ENCODE measurements at places on chromosomes 6 and 20.

- no peak for DNase-seq
Observed at GRCh38 chr6:17714879-17715851, 8.4 kb upstream of the NUP153 start.

GRCh38 chr6:40338306-40338705 is 248.9 kb downstream of the LRFN2 start:
- no peak for DNase-seq

DNA sequence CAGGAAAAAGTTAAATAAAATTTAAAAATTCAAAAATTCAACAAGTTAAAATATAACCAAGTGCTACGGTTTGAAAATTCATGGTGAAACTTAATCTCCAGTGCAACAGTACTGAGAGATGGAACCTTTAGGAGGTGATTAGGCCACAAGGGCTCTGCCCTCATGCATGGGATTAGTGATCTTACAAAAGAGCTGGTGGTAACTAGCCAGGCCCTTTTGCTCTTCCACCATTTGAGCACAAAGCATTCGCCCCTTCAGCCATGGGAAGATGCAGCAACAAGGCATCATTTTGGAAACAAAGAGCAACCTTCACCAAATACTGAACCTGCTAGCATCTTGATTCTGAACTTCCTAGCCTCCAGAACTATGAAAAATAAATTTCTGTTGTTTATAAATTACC is 80.9 kb downstream of the RNGTT start:
- no peak for DNase-seq

DNA sequence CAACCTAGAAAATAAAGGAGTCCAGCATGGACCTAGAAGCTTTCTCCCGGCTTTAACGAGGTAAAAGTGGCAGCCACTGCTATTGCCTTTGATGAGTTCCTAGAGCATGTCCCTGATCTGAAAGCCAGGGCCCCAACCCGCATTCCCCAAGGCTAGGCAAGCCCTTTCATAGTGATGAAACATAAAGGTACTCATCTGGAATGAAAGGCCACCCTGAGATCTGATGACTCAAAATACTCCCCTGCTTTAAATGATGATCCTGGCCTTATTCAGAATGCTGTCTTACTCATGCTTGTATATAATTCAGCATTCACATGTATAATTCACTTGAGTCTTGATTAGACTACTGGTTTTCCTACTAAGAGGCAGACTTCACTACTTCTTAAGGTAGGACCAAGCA is 21.3 kb downstream of the TTPAL start:
- DNase-seq, result no peak

- no peak for DNase-seq
Observed at GRCh38 chr6:14142063-14142450, 24.5 kb downstream of the CD83 start.

DNA sequence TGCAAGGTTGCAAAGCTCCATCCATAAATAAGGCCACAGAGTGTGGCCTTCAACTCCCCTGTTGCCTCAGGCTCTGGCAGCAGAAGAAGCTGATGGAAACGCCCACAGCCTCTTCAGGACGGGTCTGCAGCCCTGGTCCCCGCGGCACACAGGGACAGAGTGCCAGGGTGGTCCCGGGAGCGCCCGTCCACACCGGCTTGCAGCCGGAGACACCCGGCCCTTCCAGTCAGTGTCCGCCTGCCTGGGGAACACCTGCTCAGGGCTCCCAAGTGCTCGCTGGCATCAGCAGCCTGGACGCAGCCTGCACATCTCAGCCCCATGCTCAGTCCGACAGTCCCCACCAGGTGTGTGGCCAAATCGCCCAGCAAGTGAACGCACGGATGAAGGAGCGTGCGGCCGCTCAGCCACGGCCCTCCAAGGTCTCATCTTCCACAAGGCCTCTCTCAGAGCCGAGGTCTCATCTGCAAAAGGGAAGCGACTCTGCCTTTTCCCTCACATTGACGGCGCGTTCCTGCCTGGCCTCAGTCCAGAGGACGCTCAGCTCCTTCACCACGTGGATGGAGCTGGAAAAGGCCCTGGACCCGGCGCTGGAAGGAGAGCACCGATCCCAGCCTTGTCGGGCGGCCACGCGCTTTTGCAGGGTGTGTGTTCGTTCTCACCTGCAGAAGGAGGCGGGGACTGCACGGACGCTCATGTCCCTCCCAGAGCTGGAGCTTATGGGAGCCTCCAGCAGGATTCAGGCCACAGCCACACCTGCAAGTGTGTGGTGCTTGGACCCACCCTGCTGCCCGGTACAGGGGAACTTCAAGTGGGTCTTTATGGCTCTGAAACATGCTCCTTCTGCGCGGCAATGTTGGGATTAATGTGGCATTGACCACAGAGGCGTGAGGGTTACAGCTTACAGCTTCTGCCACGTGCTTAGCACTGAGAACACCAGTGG is 180.4 kb downstream of the DLL1 start:
- no peak for DNase-seq

GRCh38 chr20:55741801-55742200 is 263.5 kb downstream of the CBLN4 start:
- DNase-seq, result no peak

GRCh38 chr6:158408013-158408412 is 95.7 kb downstream of the TULP4 start:
- DNase-seq, result no peak

DNA sequence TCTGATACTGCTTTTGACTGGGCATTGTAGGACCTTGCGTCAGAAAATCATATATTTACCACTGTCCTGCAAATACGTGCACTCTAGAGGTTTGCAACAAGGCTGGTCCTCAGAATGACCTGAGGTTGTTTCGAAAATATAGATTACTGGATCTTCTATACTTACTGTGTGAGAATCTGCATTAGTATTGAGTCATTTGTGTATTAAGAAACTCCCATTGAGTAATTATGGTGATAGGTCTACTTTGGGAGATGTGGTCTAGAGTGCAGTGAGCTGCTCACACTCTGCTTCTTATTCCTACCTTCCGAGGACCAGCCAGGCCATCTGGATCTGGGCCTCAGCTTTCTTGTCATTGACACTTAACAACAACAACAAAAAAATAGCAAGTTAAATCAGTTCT is 9.6 kb downstream of the KLHL32 start:
- no peak for DNase-seq

DNA sequence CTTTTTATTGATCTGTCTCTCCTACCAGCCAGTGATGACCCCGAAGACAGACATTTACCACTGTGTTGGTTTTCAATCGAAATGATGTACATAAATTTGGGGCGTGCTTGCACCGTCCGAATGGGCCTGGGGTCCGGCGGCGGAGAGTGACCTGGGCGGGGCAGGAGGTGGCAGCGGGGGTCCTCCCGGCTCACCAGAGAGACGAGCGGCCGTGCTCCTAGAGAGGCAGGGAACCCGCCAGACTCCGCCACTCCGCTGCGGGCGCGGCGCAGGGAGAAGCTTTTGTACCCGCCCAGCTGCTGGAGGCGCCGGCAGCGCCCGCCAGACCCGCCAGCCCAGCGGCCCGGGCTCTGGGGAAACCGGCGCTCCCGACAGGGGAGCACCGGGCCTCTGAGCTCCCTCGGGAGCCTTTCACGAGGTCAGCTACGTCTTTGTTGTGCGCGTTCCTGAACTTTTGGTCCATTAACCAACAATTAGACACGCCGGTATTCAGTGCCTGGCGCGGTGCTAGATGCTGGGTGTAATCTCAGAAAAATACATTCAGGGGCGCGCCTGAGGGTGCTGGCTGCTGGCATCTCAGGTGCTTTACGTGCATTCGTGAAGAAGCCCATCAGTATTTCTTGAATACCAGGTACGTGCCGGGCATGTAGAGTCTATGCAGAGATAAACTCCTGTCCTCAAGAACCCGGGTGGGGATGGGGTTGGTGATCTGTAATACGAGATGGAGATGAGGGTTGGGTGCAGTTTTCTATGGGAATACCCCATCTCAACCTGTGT is at the start of gene PGBD1:
Gene PGBD1 (plus strand): TSS at position 285 of the 777 bp plus-strand sequence. CDS start 2,242 bp downstream, outside the sequence.
- no peak for DNase-seq

- no peak for DNase-seq
Observed at GRCh38 chr20:560680-561079, 17.1 kb upstream of the CSNK2A1 start.

DNA sequence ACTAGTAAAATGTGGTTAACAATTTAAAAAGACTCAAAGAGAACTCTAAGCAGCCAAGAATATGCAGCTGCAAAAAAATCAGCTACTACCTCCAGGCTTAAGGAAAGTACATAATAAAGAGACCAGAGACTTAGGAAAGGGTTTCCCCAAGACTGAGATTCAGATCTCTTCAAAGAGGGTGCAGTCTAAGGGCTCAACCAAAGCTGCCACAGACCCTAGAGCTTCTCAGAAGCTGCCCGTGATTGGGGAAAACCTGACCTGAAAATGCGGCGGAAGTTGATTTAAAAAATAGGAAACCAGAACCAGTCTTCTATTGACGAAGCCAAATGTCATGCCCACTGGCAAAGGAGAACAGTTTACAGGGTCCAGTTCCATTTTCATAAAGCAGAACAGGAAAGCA is 516.8 kb upstream of the MARCKS start:
- no peak for DNase-seq

DNA sequence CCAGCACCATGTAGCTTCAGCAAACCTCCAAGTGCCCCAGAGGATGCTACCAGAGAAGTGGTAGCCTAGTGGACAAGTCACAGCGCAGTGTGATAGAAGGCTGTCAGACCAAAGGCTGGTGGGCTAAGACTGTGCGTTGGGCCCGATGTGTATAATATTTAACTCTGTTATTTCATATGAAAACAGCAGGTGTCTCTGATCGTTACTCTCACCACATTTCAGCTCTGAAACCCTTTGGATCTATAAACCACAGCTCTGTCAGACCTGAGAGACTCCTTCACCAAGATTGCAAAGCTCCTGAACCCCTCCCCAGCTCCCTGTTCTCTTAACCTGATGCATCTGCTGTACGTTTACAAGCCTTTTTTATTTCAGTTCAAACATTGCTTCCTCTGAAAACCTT is 43.8 kb downstream of the ISM1 start:
- no peak for DNase-seq

DNA sequence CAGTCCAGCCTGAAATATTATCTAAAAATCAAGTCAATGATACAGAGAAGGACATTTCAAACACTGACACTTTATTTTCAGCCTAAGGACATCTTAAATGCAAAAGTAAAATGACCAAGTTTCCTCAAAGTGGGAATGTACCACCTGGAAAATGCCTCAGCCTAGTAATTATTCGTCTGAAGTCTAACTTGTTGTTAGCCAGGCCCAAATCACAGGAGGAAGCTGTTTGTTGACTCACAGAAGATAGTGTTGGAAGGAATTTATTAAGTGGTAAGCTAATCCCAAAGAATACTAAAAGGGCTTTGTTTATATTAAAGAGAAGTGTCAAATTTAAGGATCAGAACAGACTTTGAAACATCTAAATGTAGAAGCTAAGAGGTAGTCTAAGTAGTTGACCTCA is 2.5 kb downstream of the PDE7B start:
- no peak for DNase-seq

DNA sequence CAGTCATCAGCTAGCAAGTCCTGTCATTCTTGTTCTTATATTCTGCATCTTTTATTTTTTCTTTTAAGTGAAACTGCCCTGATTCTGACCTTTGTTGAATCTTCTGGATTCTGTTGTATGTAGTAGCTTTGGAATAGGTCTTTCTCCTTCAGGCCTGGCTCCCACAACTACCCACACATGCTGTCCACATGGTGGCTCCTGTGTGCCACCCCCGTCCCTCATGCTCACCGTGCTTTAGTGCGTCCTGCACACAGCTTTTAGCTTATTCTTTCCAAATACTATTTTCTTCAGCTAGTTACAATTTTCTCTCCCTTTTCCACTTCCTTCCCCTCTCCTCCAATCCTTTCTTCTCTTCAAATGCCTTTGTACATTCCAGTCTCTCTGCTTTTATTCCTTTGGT is 61.8 kb downstream of the CTNNBL1 start:
- no peak for DNase-seq

GRCh38 chr6:160461641-160462040 is 113.5 kb downstream of the SLC22A3 start:
- no peak for DNase-seq

DNA sequence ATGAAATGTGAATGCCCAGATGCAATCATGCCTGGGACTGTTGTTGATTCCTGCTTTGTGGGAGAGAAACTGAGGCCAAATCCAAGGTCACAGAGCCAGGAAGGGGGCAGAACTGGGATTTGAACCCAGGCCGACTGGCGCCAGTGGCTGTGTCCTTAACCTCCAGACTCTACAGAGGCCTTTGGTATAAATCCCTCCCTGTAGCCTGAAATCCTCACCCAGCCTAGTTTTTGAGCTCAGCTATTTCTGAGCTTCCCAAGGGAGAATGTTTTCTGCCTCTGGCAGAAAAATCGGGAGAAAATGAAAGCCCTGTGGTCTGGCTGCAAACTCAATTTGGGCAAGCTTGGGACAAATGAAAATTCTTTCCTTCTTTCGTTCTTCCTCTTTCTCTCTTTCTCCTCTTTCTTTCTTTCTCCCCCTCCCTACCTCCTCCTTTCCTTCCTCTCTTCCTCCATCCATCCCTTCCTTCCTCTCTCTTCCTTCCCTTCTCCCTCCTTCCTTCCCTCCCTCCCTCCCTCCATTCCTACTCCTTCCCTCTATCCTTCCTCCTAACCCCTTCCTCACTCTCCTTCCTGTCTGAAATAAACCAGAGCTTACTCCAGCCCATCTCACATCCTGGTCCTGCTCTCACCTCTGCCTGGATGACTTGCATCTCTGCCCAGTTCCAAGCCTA is 34.9 kb downstream of the SNAI1 start:
- no peak for DNase-seq

DNA sequence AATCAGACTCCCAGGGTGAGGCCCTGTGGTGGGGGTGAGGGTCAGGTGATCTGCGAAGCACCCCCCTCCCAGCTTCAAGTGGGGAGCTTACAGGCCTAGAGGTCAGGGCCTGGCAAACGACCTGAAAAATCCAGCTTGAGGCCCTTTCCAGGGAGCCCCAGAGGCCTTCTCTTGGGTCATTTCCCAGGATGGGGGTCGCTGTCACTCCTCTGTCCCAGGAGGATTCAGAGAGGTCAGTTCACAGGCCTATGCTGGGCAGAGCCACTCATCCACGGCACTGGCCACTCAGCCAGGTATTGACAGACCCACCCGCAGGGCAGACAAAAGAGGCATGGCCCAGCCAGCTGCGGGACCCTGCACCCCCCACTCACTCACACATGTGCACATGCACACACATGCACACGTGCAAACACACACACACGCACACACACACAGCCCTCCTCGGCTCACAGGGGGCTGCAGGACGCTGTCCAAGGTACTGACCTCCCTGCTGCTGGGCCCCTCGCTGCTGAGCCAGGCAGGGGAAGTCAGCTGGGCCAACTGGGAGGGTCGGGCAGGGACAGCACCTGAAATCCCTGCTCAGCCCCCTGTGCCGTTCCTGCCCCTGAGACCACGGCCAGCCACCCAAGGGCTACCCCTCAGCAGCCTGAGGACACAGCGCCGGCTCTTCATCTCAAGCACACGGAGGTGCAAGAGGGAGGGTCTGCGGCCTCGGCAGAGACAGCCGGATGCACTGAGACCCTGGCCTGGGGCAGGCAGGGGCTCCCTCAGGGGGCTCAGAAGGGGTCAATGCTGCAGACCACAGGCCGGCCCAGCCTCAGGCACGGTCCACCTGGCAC is 113.8 kb downstream of the TAF4 start:
- DNase-seq, result no peak
